ENCODE measurements at places on chromosomes 3 and 15. TPM values are rescaled to one million over a fixed set of nuclear protein-coding genes. Genes with fewer than 3 reads are reported as not detected.

The TRA2B gene
- 192 TPM for total RNA-seq

The AQR gene
- 22.8 TPM for total RNA-seq

The CLRN1 gene
- total RNA-seq = not detected

The DGKG gene
- 1.4 TPM for total RNA-seq

The FSTL1 gene
- total RNA-seq = 920 TPM

The TRIM71 gene
- not detected for total RNA-seq

The STRA6 gene
- not detected for total RNA-seq

The CELSR3 gene
- total RNA-seq = 0.73 TPM

The TNIK gene
- 1.5 TPM for total RNA-seq

The PLCD1 gene
- 27.2 TPM for total RNA-seq

The CHRM5 gene
- not detected for total RNA-seq

The FRMD4B gene
- 2.2 TPM for total RNA-seq

The ZNF660 gene
- 1.8 TPM for total RNA-seq

The FAM81A gene
- 3.3 TPM for total RNA-seq

The ITGA11 gene
- 0.20 TPM for total RNA-seq

The CAMKV gene
- total RNA-seq = not detected

The ACAP2 gene
- total RNA-seq = 50.3 TPM

The SEMA3G gene
- total RNA-seq = 0.20 TPM

The DTWD1 gene
- total RNA-seq = 27.8 TPM

The CLDN16 gene
- total RNA-seq = not detected

The ASB14 gene
- total RNA-seq = not detected

The STAB1 gene
- 1.8 TPM for total RNA-seq

The ANKRD34C gene
- not detected for total RNA-seq

The TTC23 gene
- 20.6 TPM for total RNA-seq

The VGLL3 gene
- total RNA-seq = 52.6 TPM

The FRMD5 gene
- under 0.01 TPM for total RNA-seq

The NEIL1 gene
- total RNA-seq = 2.0 TPM

The FAN1 gene
- total RNA-seq = 11.0 TPM

The FYTTD1 gene
- total RNA-seq = 26.8 TPM

The DPPA4 gene
- not detected for total RNA-seq

The CSTA gene
- 3.3 TPM for total RNA-seq

The OXSM gene
- total RNA-seq = 9.2 TPM
